ENCODE measurements at places on chromosomes 7 and 10.

- DNase-seq = no peak
These were observed 188.4 kb upstream of the IGFBP3 start for GRCh38 chr7:46109437-46109836.

DNA sequence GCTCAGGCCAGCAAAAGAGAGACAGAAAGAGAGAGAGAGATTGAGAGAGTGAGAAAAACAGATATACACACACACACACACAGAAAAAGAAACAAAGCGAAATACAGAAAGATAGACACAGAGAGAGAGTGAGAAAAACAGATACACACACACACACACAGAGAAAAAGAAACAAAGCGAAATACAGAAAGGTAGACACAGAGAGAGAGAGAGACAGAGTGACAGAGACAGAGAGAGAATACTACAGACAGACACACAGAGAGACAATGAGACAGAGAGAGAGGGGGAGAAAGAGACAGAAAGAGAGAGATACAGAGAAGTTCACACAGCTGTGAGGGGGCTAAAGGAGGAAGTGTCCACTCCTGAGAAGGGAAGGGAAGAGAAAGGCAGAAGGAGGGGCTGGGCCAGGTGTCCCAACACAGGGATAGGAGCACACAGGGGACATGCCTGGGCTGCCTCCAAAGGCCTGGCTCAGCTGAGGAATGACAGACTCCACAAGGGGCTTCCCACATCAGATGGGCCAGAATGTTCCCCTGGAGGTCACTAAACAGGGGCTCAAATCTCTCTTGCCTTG lies 4.3 kb downstream of the GCK start:
- peak; percentile 72 for DNase-seq

- DNase-seq = no peak
These were observed 161.5 kb downstream of the FGFR2 start for GRCh38 chr10:121436630-121437341.

DNA sequence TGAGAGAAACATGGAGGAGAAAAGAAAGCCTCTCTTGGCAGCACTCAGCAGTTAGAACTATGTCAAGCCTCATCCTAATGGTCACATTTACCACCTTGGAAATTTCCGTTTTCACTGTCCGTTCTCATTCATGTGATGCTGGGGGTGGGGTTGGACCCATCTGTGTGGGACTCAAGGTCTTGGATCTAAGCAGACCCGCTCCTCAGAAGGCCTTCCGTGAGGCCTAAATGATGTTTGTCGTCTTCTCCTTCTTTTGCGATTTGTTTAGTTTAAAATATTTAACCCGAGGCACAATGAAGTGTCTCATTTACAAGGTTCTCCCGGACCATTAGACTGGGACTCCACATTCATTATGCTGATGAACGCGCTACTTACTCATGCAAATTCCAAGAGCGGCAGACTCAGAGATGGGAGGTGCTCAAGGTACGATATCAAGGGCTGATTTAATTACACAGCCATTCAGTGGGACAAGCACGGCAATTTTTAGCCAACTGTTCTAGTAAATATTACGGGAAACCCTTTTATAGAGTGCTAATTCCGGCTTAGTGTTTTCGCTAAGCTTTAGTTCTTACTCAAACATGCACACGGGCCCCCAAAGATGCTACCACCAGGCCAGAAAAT lies 109.1 kb upstream of the EFCAB10 start:
- DNase-seq = no peak

GRCh38 chr10:80772596-80772995 lies 234.9 kb downstream of the SH2D4B start:
- no peak for DNase-seq

- DNase-seq = no peak
These were observed 10.8 kb downstream of the MTERF1 start for GRCh38 chr7:91869661-91870060.

DNA sequence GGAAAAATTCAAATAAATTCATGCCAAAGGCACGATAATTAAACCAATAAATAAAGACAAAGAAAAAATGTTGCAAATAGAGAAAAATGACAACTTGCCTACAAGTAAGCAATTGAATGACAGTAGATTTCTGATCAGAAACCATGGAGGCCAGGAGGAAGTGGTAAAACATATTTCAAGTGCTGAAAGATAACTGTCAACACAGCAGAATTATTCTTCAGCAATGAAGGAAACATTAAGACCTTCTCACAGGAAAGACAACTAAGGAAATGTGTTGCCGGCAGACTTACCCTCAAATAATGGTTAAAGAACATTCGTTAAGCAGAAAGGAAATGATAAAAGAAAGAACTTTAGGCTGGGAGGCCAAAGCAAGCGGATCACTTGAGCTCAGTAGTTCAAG lies 30.4 kb downstream of the RUNDC3B start:
- no peak for DNase-seq

- no peak for DNase-seq
These were observed 36.7 kb downstream of the CFAP46 start for GRCh38 chr10:132905661-132906060.

GRCh38 chr7:31939076-31939475 lies 131.1 kb downstream of the PDE1C start:
- DNase-seq = no peak

GRCh38 chr10:114871379-114871778 lies 49.8 kb downstream of the FHIP2A start:
- no peak for DNase-seq

DNA sequence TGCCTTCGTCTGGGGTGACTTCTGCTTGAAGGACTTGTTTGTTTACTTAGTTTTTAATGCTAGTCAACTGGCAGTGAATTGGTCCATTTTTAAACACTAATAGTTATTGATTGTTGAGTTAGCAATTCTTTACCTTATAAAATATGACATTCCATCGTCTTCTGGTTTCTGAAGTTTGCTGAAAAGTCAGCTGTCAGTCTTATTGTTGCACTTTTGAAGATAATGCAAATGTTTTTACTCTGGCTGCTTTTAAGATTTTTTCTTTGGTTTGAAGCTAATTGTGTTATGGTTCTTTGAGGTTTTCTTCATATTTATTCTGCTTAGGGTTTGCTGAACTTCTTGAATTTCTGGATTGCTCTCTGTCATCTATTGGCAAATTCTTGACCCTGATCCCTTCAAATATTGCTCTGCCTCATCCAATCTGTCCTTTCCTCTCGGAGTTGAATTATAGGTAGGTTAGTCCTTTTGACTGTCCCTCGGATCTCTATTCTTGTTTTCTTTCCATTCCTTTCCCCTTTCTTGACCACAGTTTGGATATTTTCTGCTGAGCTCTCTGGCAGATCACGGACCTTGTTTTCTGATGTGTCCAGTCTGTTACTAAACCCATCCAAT lies 24.2 kb downstream of the MGMT start:
- DNase-seq = peak; percentile 3

DNA sequence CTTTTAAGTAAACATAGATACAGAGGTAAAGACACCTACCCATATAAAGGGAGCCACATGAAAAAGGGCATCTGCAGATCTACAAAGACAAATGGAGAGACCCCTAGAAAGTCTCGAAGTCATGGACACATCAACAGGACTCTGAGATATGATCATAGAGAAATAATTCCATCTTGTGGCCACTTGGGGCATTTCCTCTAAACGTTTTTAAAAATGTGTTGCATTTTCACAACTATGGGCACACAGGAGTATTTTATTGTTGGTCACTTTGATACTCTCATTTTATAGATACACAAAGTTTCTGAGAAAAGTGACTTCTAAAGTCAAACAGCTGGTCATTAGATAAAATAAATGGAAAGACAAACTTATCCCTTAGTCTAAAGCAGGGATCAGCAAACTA lies 87.1 kb downstream of the CRTAC1 start:
- DNase-seq = no peak

DNA sequence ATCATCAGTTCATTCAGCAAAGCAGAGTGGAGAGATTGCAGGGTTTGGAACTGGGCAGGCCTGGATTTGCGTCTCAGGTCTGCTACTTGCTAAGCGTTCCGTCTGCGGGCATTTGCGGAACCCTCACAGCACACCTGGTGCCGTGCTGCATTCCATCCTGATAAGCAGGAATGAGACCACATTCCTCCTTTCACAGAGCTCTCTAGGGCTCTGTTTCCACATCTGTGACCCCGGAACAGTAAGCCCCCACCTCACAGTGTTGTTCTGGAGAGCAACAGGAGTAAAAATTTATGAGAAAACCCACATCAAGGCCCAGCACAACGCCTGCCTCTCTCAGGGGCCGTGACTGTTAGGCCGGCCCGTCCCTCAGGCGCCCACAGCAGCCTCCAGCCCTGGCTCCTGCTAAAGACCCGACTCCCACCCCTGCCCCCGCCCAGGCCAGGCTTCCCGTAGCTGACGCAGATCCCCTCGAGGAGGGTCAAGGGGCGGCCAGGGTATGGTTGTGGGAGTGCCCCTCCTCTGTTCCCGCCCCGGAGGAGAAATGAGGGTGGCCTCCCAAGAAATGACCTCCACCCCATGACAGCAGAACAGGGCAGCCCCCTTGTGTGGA lies 128.9 kb downstream of the RGS10 start:
- DNase-seq = no peak

DNA sequence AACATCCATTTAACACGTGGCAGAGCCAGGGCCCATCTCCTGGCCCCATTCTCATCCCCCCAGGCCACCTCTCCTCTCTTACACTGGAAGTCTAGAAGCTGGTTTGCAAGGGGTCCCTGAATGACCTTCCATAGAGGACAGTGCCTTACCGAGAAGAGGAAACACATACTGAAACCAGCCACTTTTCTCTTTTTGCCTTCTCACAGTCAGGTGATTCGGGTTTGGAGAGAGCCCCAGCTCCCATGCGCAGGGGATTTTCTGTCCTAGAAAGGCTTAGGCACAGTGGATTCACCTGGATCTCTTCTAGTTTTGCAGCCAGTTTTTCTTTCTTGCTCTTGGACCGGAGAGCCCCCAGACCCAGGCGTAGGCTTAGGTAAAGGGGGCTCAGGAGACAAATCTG lies 334.1 kb upstream of the C7orf33 start:
- no peak for DNase-seq

DNA sequence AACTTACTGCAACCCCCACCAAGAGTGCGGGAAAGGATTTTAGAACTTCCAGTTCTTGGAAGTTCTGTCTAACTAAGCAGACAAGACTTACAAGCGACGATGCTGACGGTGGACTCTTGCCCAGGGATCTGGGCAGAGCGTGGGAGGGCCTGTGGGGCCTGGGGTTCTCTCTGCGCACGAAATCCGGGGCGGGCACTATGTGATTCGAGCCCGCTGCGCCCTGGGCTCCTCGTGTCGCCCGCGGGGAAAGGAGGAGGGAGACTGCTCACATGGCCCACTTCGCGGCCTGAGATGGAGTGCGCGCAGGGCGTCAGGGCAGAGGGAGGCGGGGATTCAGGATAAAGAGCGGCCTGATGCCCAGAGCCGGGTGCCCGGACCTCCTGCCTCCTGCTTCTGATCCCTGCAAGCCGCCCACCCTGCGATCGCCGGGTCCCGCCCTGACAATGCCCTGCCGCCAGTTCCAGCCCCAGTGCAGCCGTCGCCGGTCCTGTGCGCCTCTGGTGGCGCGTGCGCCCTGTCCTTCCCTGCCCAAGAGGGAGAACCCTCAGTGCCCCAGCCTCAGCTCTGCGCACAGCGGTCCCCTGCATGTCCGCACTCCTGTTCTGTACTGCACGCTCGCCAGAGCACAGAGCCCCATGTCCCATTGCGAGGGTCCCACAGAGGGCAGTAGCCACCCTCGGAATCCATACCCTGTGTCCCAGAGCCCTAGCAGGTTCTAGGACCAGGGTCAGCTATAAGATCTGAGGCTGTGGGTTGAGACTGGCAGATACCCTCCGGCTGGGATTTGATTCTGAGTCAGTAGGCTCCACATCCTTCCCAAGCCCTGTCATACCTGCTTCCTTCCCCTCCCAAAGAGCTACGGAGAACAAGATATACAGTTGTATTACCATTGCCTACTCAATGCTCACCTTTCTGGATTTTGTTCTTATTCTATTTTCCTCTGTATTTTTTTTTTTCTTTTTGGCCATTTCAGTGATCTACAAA lies 99.4 kb upstream of the TMEM106B start:
- DNase-seq = peak; percentile 17

- no peak for DNase-seq
These were observed 96.1 kb downstream of the PAXIP1 start for GRCh38 chr7:154906736-154907355.

DNA sequence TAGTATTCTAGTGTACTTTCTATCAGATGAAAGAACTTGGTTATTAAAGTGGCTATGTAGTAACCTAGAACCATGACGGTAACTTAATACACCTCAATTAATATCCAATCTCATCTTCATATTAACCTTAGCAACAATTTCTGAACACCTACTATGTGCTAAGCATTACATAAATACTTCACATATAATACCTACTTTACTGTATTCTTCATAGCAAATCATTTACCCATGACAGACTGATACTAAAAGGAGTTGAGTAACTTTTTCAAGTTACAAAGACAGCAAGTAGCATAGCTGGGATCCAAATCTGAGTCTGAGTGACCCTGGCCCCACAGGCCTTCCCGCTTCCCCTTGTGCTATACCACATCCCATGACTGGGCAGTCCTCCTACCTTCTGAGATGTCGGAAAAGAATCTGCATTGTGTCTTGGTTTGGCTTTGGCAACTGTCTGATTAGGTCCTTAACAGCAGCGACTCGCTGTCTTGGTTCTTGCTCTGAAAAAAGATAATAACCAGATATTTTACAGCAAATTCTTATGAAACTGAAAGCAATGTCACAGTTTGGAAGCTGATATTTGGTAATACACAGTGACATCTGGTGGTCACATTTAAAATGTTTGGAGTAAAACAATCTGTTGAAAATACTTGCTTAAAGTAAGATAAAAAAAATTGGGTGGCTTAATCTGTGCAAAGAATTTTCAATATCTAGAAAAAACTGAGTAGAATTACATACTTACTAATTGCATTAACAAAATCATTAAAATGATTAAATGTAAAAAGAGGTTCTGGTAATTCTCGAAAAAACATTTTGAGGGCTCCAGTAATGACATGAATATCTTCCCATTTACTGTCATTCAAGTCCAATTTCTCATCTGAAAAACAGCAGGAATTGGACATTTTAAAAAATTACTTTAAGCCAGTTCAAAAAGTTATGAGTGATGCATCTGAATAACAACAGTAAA lies 120.1 kb downstream of the ARHGAP12 start:
- no peak for DNase-seq

- DNase-seq = no peak
These were observed 222.9 kb upstream of the PITRM1 start for GRCh38 chr10:3395458-3395861.

- DNase-seq = no peak
These were observed 4.5 kb downstream of the GRID1 start for GRCh38 chr10:86362129-86362527.

DNA sequence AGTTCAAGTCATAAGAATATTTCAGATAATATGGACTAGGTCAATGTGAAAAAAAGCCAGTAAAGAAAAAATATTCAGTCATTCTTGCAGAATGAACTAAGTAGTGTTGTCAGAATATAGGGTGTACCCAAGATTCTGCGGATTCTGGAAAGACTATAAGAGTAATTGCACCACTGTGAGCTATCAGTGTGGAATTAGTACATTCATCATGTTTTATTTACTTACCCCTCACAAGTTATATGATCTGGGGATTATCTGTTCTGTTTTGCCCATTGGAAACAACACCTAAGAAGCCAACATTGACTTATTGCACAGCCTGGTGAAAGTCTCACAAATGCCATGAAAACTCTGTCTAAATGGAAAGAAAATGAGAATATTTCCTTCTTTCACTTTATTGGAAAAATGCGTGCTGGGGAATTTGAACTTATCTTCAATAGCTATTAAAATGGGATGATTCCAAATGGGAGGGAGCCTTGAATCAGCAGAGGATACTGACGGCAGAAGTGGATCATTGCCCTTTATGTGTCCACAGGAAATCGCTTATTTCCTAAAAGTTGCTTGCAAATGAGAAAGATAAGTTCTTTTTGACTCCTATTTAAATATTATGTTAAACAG lies 563.3 kb upstream of the POM121L12 start:
- no peak for DNase-seq

- DNase-seq = no peak
These were observed 48.2 kb upstream of the ZMIZ1 start for GRCh38 chr10:79020605-79021004.
